ENCODE measurements at places on chromosomes 7 and 10. TPM values are rescaled to one million over a fixed set of nuclear protein-coding genes. Genes with fewer than 3 reads are reported as not detected.

PIK3AP1 gene
- 8.1 TPM for total RNA-seq

DNA sequence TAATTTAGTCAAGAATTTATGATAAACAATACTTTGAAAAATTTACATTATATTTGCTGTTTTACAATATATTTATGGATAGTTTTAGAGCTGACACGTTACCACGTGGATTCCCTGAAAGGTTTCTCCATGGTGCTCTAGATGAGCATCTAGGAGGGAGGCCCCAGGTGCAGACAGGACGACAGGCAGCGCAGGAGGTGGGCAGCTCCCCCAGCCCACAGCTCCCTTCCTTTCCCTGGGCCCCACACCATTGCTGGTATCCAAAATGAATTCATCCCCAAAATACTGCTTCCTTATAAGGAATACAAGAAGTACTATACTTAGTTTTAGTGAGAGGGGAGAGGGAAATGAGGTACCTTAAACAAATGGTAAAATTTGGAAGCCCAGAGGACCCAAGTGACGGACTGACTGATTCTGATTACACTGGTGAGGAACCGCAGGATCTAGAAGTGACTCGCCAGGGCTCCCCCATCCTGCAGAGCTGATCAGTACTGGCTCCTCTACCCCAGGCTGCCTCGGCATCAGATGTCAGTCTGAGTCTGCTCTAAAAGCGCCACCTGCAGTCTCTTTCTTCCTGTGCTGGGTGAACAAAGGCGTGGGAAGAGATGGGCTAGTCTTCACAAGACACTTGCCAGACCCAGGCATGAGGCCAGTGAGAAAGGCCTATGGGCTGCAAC is 89.2 kb downstream of the DLG5 start:
- peaks cover 30% of the 10 kb centered on the region for H3K4me1 ChIP-seq
- peak overlapping the region; percentile 98 for H3K27ac ChIP-seq
- H3K4me3 ChIP-seq, result no peak overlapping the region

DNA sequence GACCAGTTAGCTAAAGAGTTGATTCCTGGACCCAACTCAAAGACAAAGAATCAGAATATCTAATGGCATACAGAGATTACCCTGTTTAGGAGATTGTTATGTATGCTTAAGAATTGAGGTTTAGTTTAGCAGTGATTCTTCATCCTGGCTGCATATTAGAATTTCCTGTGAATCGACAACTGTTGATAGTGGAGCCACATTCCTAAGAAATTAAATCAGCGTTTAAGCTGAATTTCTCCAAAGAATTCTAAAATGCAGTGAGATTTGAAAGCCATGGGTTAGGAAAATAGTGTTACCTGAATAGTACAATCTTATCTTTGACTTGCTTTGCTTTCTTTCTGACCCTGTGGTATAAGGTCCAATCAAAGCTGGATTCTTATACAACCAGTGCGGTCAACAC is 16.4 kb upstream of the FERD3L start:
- no peaks in the 10 kb centered on the region for H3K4me1 ChIP-seq
- no peaks in the 10 kb centered on the region for H3K27me3 ChIP-seq
- DNase-seq, result no peak
- H3K36me3 ChIP-seq, result no peaks in the 10 kb centered on the region
- H3K4me3 ChIP-seq, result no peak overlapping the region

CCDC136 gene
- total RNA-seq, result 4.5 TPM

GRCh38 chr7:128903621-128904361 is 6.7 kb downstream of the KCP start:
- no peaks in the 10 kb centered on the region for H3K27me3 ChIP-seq
- H3K36me3 ChIP-seq, result no peaks in the 10 kb centered on the region
- H3K27ac ChIP-seq, result no peak overlapping the region
- no peak for DNase-seq

GRCh38 chr7:69685293-69685631 is 87.0 kb downstream of the AUTS2 start:
- H3K4me3 ChIP-seq, result no peak overlapping the region
- H3K27ac ChIP-seq, result no peak overlapping the region
- no peaks in the 10 kb centered on the region for H3K27me3 ChIP-seq
- no peak for DNase-seq
- no peaks in the 10 kb centered on the region for H3K36me3 ChIP-seq

RADIL gene
- total RNA-seq, result 0.19 TPM

TRIM56 gene
- total RNA-seq, result 6.9 TPM

- H3K36me3 ChIP-seq, result no peaks in the 10 kb centered on the region
- no peak for DNase-seq
- H3K27ac ChIP-seq, result peak overlapping the region; percentile 33
- H3K4me3 ChIP-seq, result peak overlapping the region; percentile 93
- no peaks in the 10 kb centered on the region for H3K27me3 ChIP-seq
Measured at GRCh38 chr10:118753331-118754228, 1.2 kb downstream of the CACUL1 start.

SLC13A1 gene
- total RNA-seq, result under 0.01 TPM

- H3K36me3 ChIP-seq, result no peaks in the 10 kb centered on the region
- no peaks in the 10 kb centered on the region for H3K4me1 ChIP-seq
- DNase-seq, result no peak
- H3K4me3 ChIP-seq, result no peak overlapping the region
Measured at GRCh38 chr10:1968257-1969033, 231.1 kb upstream of the ADARB2 start.

DNA sequence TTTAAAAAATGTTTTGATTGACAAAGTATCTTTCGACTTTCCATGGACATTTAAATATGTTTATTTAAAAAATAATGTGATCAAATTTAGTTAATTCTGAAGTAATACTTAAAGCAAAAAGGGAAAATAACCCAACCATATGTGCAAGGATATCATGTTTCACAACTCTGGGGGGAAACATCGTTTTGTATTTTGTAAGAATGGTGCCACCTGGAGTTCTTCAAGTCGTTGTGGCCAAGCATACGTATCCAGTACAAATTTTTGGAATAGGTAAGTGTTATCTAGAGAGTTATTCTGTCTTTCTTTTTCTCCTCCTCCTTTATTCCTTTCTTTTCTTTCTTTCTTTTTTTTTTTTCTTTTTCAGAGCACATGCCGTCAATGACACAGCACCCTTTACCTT is 176.2 kb upstream of the CSTF2T start:
- no peak for DNase-seq
- H3K4me1 ChIP-seq, result no peaks in the 10 kb centered on the region
- no peak overlapping the region for H3K27ac ChIP-seq
- H3K4me3 ChIP-seq, result no peak overlapping the region
- H3K36me3 ChIP-seq, result no peaks in the 10 kb centered on the region

DNA sequence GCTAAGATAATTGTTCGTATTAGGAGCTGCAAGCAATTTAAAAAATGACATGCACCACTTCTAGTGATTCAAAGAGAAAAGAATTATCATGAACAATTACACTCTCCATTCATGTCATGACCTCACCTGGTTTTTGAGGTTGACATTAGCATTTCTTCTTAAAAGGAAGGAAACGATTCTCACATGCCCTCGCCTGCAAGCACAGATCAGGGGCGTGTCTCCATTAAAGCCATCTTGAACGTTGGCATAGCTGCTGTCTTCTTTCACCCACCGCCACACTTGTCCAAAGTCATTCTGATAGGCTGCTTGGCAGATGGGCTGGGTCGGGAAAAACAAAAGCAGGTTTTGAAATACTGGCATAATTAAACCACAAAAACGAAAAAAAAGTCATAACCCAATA is 19.9 kb downstream of the ANKRD22 start:
- H3K27ac ChIP-seq, result no peak overlapping the region
- H3K4me1 ChIP-seq, result peaks cover 21% of the 10 kb centered on the region
- DNase-seq, result peak; percentile 38
- H3K4me3 ChIP-seq, result no peak overlapping the region

DNA sequence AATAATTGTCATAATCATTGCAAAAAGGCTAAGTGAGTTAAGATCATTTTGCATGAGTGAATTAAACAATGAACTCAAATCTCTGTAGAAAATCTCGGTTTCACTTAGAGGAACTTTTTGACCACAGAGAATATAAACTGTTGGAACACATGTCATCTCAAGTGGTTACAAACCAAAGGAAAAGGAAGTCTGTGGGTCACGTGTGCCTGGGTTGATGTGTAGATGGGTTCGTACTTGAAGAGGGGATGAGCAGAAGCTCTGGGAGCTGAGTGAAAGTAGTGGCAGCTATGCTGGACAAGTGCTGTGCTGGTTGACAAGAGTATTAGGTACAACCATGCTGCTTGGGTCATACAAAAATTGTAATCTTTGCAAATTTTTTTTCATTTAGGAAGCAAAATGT is 35.0 kb downstream of the GLRX3 start:
- no peak overlapping the region for H3K4me3 ChIP-seq
- H3K27me3 ChIP-seq, result no peaks in the 10 kb centered on the region
- peaks cover 9% of the 10 kb centered on the region for H3K4me1 ChIP-seq
- H3K27ac ChIP-seq, result no peak overlapping the region
- peaks cover 14% of the 10 kb centered on the region for H3K36me3 ChIP-seq
- peak; percentile 67 for DNase-seq

GRCh38 chr7:135537453-135537852 is 20.3 kb upstream of the NUP205 start:
- no peak overlapping the region for H3K27ac ChIP-seq
- H3K36me3 ChIP-seq, result no peaks in the 10 kb centered on the region
- no peak overlapping the region for H3K4me3 ChIP-seq

GRCh38 chr7:15323550-15323949 is 238.3 kb downstream of the AGMO start:
- H3K27ac ChIP-seq, result no peak overlapping the region
- no peaks in the 10 kb centered on the region for H3K4me1 ChIP-seq
- H3K36me3 ChIP-seq, result no peaks in the 10 kb centered on the region

DNA sequence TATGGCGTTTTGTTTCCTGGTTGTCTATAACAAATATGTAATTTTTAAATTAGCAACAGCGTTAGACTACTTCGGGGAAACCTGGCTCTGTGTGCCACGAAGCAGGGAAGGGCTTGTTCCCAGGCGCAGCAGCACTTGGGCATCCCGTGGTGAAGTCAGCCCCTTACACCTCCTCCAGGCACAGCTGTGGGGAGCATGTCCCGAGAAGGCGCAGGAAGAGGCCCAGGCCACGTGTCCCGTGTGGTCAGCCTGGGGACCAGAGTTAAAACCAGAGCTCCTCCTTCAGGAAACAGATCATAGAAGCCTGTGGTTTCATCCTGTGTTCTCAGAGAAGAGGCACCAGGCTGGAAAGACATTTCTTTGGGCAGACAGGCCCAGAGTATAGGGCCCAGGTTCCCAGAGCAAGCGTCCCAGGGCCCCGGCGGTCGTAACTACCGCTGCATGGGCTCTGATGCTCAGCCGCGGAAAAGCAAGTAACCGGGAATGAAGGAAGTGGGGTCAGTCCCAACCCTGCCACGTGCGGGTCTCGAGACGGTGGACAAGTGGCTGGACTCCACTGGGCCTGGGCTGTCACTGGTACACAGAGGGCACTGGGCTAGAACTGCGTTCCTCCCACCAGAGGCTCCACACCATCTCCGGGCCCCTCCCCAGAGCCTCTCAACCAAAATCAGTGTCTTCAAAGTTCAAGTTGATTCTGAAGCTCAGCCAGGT is 7.1 kb downstream of the NUDT1 start:
- peaks cover 31% of the 10 kb centered on the region for H3K36me3 ChIP-seq
- no peaks in the 10 kb centered on the region for H3K27me3 ChIP-seq
- DNase-seq, result no peak
- no peak overlapping the region for H3K27ac ChIP-seq
- no peak overlapping the region for H3K4me3 ChIP-seq
- peaks cover 12% of the 10 kb centered on the region for H3K4me1 ChIP-seq

DIP2C gene
- total RNA-seq, result 2.2 TPM

- no peak overlapping the region for H3K27ac ChIP-seq
- no peaks in the 10 kb centered on the region for H3K4me1 ChIP-seq
- no peaks in the 10 kb centered on the region for H3K36me3 ChIP-seq
- peaks cover 6% of the 10 kb centered on the region for H3K27me3 ChIP-seq
- no peak for DNase-seq
Measured at GRCh38 chr10:45100429-45100828, 99.7 kb downstream of the ZNF22 start.

- DNase-seq, result no peak
- no peak overlapping the region for H3K27ac ChIP-seq
- no peak overlapping the region for H3K4me3 ChIP-seq
Measured at GRCh38 chr7:104328970-104329825, 795 bp downstream of the LHFPL3 start.

DNA sequence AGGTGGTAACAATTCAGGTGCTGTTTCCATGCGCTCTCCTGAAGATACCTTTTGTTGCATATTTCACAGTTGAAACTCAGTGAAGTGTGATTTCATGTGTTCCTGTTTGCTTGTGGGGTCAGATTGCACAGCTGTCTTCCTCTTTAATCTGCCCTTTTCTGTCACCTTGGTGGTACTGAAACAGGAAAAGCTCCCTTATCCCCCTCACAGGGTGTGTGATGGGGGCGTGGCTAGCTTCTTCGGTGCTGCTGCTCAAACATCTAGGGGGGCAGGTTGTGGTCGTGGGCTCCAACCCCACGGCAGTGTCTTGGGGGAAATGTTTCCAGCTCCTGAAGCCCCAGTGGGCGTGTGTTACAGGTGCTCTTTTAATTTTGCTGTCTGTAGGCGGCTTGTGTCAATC is 107.4 kb upstream of the KLF14 start:
- no peak overlapping the region for H3K27ac ChIP-seq
- peak; percentile 26 for DNase-seq
- H3K27me3 ChIP-seq, result no peaks in the 10 kb centered on the region

- H3K36me3 ChIP-seq, result peaks cover 8% of the 10 kb centered on the region
- no peak for DNase-seq
- H3K27ac ChIP-seq, result no peak overlapping the region
- no peaks in the 10 kb centered on the region for H3K27me3 ChIP-seq
Measured at GRCh38 chr7:135933509-135934188, 43.5 kb downstream of the MTPN start.

DNA sequence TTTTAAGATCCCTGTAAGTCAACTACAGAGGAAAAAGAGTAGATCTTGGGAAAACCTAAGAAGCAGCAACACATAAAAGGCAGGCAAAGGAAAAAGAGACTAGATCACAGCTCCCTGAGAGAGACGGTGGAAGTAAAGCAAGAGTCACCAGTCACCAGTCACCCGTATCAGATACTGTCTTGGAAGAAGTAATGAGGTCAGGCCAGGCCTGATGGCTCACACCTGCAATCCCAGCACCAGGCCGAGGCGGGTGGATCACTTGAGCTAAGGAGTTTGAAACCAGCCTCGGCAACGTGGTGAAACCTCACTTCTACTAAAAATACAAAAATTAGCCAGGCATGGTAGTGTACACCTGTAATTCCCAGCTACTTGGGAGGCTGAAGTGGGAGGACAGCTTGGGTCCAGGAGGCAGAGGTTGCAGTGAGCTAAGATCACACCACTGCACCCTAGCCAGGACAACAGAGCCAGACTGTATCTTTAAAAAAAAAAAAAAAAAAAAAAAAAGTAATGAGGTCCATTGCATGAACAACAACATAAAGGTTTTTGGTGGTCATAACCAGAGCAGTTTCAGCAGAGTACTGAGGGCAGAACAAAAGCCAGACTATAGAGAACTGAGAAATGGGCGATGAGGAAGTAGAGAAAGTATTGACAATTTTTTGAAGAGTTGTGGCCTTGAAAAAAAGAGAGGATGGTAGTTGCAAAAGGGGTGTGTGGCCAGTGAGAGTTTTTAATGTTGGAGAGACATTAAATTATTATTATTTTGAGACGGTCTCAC is 16.9 kb downstream of the ZNF713 start:
- H3K27ac ChIP-seq, result no peak overlapping the region
- DNase-seq, result no peak
- peaks cover 3% of the 10 kb centered on the region for H3K36me3 ChIP-seq
- H3K27me3 ChIP-seq, result no peaks in the 10 kb centered on the region
- no peak overlapping the region for H3K4me3 ChIP-seq

All from thymus (tissue), 14 donors.